Uterus (tissue), 4 donors: ENCODE measurements at places on chromosomes 7 and 10. TPM values are rescaled to one million over a fixed set of nuclear protein-coding genes. Genes with fewer than 3 reads are reported as not detected.

The CYP3A7 gene
- not detected for total RNA-seq

- DNase-seq, result no peak
- H3K4me3 ChIP-seq, result no peak overlapping the region
- no peaks in the 10 kb centered on the region for H3K27me3 ChIP-seq
- H3K36me3 ChIP-seq, result no peaks in the 10 kb centered on the region
These were observed 29.5 kb upstream of the EBF3 start for GRCh38 chr10:129993621-129994020.

The ZMIZ2 gene
- total RNA-seq, result 97.0 TPM

The SAMD9L gene
- total RNA-seq, result 30.0 TPM

- DNase-seq, result no peak
- H3K27me3 ChIP-seq, result no peaks in the 10 kb centered on the region
- H3K4me3 ChIP-seq, result no peak overlapping the region
- H3K27ac ChIP-seq, result no peak overlapping the region
These were observed 54.1 kb upstream of the NPSR1 start for GRCh38 chr7:34603711-34604444.

- no peak for DNase-seq
- no peak overlapping the region for H3K4me3 ChIP-seq
- H3K4me1 ChIP-seq, result no peaks in the 10 kb centered on the region
- no peaks in the 10 kb centered on the region for H3K36me3 ChIP-seq
- H3K27ac ChIP-seq, result no peak overlapping the region
These were observed 117.2 kb upstream of the KLF6 start for GRCh38 chr10:3902054-3902808.
